ENCODE measurements at places on chromosomes 7 and 10.

DNA sequence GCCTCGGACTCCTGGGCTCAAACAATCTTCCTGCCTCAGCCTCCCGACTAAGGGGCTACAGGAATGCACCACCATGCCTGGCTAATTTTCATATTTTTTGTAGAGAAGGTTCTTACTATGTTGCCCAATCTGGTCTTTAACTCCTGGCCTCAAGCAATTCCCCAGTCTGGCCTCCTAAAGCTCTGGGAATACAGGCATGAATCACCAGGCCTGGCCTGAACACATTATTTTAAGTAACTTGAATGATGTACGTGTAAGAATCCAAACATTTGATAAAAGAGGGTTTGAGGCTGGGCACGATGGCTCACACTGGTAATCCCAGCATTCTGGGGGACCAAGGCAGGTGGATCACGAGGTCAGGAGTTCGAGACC, 13.0 kb upstream of the BAMBI start:
- DNase-seq, result no peak

DNA sequence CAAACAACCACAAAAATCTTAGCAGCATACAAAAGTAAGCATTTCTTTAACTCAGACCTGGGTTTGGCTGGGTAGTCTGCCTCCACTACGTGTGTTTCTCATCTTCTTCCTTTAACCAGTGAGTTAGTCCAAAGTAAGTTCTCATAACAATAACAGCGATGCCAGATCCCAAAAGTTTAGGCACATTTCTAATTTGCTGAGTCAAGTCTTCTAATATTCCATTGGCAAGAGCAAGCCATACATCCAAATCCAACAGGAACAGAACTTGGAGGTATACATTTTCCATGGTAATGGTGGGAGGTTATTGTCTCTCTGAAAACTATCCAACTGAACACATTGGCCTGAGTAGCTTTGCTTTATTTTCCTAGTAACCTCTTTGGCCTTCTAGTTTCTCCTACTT, 115.7 kb upstream of the CNTNAP2 start:
- DNase-seq, result no peak

GRCh38 chr7:42694894-42695507, 216.9 kb downstream of the C7orf25 start:
- no peak for DNase-seq

GRCh38 chr10:120578890-120579289, 121.9 kb downstream of the PLPP4 start:
- no peak for DNase-seq

- DNase-seq, result no peak
Measured at GRCh38 chr10:118207470-118208007, 134.6 kb downstream of the FAM204A start.

- no peak for DNase-seq
Measured at GRCh38 chr10:108691126-108691525, 1232.2 kb downstream of the XPNPEP1 start.

DNA sequence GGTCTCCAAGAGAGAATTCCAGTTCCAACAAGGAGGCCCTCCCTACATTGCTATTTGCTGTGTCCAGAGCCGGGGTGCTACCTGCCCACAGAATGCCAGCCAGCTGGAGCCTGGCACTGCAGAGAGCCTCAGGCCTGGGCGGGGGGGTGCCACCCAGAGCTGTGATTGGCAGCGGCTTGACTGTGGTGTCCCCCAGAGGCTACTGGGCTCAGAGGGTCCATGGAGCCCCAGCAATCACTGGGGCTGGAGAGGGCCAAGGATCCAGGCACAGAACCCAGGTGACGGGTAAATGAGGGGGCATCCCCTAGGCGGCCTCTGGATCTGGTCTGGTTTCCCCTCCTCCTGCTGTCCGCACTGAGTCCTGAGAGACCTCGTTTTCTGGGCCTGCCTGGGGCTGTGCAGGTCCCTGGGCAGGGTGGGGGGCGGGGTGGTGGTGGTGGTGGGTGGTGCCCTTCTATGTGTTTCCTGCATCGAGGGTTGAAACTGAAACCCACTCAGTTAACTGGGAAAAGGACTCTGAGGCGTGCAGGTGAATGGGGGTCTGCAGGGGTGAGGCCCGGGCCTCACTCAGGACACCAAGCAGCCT, 12.6 kb downstream of the DPYSL4 start:
- DNase-seq, result no peak

- no peak for DNase-seq
Measured at GRCh38 chr7:67343572-67343971, 346.9 kb downstream of the TYW1 start.

DNA sequence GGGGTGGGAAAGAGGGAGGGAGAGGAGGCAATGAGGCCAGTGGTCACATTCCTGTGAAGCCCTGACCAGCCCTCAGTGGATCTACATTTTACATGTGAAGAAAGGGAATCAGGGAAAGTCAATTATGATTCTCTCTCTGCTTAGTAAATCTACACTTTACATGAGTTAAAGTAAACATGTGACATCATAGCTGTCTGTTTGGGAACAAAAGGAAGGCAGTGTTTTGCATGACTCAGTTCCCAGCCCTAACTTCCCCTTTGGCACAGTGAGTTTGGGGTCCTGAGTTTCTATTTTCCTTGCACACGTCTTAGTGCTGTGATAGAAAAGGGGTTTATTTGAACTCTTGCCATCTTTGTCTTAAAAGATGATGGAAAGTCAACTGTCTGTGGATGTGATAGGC, 615.1 kb downstream of the SDK1 start:
- DNase-seq, result no peak

DNA sequence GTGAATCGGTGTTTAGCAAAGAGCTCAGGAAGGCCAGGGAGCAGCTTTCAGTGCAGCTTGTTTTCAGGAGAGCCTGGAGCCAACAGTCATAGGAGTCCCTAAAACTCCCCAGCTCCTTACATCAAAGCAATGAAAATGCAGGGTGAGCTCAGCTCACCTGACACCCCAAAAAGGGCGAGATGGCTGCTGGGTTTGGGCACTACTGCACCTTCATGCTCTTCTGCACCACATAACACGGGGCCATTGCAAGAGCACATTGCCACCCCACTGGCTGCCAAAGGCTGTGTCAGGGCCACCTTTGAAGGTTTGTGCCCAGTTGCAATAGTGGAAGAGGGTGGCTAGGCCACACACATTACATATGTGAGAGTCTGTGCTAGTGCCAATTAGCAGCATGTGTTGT, 25.0 kb upstream of the FRMD4A start:
- DNase-seq, result no peak

DNA sequence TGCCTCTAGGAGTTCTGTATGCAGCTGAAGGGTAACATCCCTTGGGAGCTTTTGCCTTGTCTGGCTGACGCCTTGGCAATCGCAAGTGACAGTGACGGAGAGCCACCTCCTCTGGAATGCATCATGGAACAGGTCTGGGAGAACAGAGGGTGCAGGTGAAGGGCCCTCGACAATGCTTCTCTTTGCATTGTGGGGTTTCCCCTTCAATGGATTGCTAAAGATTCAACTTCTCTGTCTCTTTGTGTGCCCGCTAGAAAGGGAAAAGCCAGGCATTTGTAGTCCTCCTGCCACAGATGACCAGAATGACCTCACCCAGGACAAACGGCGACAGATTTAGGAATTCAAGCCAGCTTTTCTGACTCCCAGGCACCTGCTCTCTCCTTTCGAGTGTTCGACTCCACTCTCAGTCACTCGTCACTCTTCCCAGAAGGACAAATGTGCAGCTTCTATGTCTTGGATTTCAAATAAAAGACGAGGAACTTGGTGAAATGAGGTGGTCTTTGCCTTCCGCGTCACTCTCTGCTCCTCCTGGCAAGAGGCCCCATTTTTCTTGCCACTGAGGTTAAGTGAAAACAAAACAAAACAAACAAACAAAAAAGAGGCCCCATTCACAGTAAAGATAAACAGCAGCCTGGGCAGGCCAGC, 26.1 kb downstream of the IL2RA start:
- no peak for DNase-seq

GRCh38 chr7:151238924-151239836, 6.9 kb downstream of the CHPF2 start:
- no peak for DNase-seq

GRCh38 chr10:67221939-67222494, 296.2 kb downstream of the LRRTM3 start:
- no peak for DNase-seq

- no peak for DNase-seq
Measured at GRCh38 chr10:51079766-51080165, 5.5 kb downstream of the PRKG1 start.

- DNase-seq, result no peak
Measured at GRCh38 chr10:12735843-12736462, 265.6 kb downstream of the CCDC3 start.

DNA sequence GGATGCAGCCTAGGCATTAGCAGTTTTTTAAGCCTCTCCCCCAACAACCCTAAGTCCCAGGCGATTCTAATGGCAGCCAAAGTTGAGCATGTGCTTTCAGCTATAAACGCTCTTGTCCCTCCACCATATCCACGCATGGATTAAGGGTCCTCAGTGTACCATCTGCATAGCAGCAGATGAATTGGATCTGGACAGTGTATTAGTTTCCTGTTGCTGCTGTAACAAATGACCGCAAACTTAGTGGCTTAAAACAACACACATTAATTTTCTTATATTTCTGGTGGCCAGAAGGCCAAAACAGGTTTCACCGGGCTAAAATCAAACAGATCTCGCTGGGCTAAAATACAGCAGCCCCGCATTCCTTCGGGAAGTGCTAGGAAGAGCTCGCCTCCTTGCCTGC, 13.1 kb downstream of the TSPAN33 start:
- no peak for DNase-seq

Data from NCI-H2227 treated with DMSO at 0.1 percent for 48 hours (cell line).